Fibroblast of skin of abdomen (primary cell): ENCODE measurements at places on chromosomes 7 and 10.

DNA sequence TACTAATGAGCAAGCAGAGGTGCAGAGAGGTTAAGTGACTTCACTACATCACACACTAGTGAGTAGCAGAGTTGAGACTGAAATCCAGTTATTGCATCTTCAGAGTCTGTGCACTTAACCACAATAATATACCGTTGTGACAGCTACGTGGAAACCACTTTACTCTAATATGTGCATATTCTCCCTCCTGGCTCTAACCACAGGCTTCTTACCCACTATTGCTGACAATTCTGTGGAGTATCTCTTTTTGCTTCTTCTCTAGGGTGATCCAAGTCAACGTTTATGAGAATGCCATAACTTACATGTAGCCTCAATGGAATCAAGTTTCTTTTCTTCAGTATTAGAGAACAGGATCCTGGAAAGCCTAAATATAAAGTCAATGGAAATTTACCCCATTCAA, 64.2 kb upstream of the MEOX2 start:
- DNase-seq, result peak; percentile 79

DNA sequence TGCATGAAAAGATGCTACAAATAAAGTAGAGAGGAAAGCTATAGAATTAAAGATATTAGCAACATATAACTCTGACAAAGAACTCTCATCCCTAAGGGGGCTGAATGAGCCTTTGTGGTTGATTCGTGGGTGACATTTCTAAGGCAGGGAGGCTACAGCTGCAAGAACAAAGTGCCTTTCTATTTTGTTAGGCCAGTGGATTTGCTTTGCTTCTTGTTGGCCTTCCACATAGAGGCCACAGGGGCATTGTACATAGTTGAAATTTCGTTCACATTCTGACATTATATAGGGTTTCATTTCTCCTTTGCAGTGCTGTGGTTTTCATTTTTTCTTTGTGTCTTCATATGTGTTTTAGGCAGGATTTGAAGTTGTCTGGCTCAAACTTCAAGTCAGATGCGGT, 819.2 kb upstream of the C7orf33 start:
- no peak for DNase-seq

DNA sequence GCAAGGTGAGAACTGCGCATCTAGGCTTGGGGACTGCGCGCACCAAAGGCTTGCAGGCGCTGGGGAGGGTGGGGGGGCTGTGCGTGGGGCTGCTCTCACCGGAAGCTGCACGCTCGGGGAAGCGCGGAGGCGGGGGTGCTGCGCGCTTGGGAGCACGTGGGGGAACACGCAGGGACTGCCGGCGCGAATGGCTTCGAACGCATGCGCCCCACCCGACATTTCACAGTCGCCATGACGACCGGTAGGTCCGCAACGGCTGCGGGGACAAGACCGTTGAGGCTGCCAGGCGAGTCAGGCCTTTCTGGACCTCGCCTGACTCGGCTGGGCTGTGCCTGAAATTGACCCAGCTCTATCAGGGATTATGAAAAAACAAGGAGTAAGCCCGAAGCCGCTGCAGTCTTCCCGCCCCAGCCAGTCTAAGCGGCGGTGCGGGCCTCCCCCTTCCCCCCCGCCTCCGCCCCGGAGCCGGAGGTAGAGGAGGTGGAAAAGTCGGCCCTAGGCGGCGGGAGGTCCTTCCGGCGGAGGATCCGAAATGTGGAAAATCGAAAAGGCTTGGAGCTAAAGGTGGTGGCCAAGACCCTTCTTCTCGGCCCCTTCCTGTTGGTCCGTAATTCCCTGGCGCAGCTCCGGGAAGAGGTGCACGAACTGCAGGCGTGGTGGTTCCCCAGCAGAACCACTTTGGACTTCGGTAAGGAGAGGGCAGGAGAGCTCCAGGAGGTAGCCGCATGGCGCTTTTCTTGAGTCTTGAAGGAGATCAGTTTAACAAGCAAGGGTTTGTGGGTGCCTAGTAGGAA, 34.9 kb upstream of the STEAP1 start:
- peak; percentile 20 for DNase-seq

GRCh38 chr10:68861253-68861652, 33.9 kb downstream of the STOX1 start:
- no peak for DNase-seq

DNA sequence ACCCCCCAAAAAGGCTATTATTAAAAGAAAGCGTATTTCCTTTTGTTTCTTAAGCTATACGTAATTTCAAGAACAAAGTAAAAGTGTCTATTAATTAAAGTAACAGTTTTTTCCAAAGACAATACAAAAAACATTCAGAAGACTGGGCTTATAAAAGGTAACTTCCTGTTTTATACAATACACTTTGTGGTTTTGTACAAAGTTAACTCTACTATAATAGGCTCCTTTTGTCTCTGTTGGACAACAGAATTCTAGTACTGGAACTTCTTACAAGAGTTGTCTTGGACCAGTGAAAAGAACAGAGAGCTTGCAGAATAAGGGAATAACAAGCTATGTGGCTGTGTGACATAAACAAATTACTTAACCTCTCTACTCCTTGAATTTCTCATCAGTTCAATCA, 21.5 kb downstream of the SFMBT2 start:
- DNase-seq, result no peak

- DNase-seq, result no peak
Observed at GRCh38 chr7:37656913-37657530, 26.5 kb upstream of the GPR141 start.
